ENCODE measurements at places on chromosomes 5 and 9. TPM values are rescaled to one million over a fixed set of nuclear protein-coding genes. Genes with fewer than 3 reads are reported as not detected.

Gene LEAP2
- under 0.01 TPM for total RNA-seq

Gene CTNNA1
- 448 TPM for total RNA-seq

Gene DOCK2
- 6.2 TPM for total RNA-seq

DNA sequence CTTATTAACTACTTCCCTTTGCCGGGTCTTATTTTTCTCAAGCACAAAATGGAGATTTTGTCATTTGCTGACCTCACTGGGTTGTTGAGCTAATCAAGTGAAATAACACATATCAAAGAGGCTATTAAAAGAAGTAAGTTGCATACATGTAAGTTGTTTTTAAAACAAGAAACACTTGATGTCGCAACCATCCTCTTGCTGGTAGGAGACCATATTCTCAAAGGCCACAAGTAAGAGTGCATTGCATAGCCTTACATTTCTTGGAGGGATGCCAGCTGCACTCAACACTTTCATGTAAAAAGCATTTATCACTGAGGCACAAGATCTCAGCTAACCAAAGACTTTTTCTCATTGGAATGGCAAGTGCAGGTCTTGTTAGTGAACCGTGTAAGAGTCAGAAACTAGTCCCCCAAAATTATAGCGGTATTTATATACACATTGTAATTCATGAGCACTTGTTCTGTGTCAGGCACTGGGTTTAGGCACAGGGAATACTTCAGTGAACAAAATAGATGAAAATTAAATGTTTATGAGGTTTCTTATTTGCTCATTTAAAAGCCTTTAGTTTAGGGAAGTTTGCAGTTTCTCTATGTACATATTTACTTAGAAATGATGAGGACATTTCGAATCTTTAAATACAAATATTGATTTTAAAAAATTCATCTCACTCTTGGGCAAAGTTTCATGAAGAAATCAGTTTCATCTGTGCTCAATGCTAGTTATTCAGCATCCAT is 72.0 kb downstream of the ZFAND5 start:
- DNase-seq: peak; percentile 22

GRCh38 chr5:41722359-41722950 is 147.8 kb downstream of the OXCT1 start:
- peak; percentile 30 for DNase-seq

GRCh38 chr5:51227963-51228470 is 155.2 kb upstream of the ISL1 start:
- DNase-seq: no peak

- no peak for DNase-seq
Observed at GRCh38 chr9:123058834-123059233, 25.4 kb downstream of the GPR21 start.

- no peak for DNase-seq
Observed at GRCh38 chr9:97562542-97562941, 61.1 kb downstream of the TMOD1 start.

DNA sequence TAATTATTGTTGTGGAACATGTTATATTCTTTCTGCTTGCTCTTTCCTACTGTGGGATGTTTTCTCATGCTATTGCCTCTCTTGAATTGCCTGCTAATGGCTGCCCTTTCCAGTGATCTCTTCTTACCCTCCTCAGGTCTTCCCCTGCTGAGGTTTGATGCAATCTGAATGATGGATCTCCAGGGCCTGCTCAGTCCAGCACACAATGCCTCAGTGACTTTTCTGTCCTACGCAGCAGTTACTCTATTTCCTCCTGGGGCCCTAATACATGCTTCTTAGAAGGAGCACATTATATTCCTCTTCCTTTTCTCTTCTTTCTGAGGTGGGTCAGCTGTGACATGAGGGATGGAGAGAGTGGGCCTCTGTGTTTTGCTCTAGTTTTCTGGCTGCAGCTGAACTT is at the start of gene SPINK14:
Gene SPINK14, plus strand, starts transcription at position 301 of the 400 bp plus-strand sequence. CDS start 1,187 bp downstream, outside the sequence.
- no peak for DNase-seq

GRCh38 chr9:136544964-136545691 is 720 bp downstream of the NOTCH1 start:
- DNase-seq: no peak

GRCh38 chr5:78295035-78295961 is 800 bp upstream of the AP3B1 start:
- DNase-seq: peak; percentile 55

- DNase-seq: peak; percentile 32
Observed at GRCh38 chr9:16434526-16434925, 435.9 kb downstream of the BNC2 start.

DNA sequence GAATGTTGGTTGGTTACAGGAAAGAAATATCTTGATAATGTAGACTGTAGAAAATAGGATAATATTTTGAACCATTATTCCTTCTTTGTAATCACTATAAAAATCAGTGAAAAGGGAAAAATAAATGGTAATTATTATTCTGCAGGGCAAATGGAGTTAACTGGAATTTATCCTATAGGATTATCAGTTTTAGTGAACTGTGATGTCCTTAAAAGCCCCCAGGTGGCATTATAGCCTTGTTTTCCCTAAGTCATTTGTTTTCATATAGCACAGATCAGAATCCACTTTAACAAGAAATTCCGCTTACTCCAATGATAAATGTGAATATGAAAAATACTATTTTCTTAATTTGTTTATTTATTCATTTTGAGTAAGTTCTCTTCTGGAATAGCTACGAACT is 26.2 kb upstream of the WDR41 start:
- DNase-seq: no peak

- DNase-seq: no peak
Observed at GRCh38 chr5:69530561-69531405, 29.2 kb upstream of the GTF2H2C start.

DNA sequence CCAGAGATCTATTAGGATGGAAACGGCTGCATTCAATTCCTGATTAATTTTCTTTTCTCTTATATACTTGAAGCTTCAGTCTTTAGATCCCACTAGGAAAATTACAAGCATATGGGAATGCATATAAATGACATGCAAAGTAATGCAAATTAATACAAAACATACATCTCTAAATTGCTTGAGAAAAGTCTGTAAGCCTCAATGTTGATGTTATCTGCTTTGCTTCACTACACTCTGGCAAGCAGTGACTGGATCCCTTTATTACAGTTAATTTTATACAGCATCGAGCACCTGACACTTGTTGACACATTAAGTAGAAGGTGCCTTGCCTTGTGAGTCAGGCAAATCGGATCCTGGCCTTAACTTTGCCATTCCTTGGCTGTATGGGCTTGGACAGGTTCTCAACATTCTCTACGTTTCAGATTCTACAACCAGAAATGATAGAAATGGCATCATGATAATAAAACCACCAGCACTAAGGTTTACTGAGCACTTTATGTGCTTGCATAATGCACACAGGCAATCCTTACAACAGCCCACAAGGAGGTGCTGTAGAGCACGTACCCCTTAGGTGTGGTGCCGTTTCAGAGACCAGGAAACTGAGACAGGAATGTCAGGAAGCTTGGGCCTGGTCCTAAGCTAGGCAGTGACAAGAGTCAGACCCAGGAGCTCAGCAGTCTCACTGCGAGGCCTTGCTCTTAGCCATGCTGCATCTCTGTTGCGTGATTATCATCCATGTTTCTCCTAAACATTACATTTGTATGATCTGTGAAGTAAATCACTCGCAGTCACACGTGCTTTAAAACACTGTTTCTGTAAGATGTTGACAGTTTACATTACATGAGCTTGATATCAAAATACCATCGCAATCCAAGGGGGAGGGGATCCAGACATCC is 2.7 kb downstream of the GCNT4 start:
- DNase-seq: peak; percentile 88

- no peak for DNase-seq
Observed at GRCh38 chr5:94402096-94402495, 216.3 kb downstream of the KIAA0825 start.

GRCh38 chr5:74693191-74693590 is 8.2 kb downstream of the HEXB start:
- DNase-seq: no peak

- DNase-seq: no peak
Observed at GRCh38 chr5:154236011-154236410, 45.5 kb downstream of the GALNT10 start.

DNA sequence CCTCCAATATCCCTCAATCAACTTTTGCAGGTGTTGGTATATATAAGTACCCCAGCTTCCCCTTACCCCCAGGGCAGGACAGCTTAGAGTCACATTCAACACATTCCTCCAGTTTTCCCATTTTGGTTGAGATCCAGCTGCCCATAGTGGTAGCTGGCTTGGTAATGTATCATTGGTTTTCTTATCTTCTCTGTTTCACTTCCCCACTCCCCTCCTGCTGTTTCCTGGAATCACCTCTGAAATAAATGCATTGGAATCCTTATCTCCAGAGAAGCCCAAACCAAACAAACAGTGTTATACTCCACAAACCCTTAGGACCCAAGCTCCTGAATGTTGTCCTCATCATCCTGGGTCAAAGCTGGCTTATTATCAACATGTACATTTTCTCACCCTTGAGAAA is 184.8 kb downstream of the TMEM38B start:
- no peak for DNase-seq

DNA sequence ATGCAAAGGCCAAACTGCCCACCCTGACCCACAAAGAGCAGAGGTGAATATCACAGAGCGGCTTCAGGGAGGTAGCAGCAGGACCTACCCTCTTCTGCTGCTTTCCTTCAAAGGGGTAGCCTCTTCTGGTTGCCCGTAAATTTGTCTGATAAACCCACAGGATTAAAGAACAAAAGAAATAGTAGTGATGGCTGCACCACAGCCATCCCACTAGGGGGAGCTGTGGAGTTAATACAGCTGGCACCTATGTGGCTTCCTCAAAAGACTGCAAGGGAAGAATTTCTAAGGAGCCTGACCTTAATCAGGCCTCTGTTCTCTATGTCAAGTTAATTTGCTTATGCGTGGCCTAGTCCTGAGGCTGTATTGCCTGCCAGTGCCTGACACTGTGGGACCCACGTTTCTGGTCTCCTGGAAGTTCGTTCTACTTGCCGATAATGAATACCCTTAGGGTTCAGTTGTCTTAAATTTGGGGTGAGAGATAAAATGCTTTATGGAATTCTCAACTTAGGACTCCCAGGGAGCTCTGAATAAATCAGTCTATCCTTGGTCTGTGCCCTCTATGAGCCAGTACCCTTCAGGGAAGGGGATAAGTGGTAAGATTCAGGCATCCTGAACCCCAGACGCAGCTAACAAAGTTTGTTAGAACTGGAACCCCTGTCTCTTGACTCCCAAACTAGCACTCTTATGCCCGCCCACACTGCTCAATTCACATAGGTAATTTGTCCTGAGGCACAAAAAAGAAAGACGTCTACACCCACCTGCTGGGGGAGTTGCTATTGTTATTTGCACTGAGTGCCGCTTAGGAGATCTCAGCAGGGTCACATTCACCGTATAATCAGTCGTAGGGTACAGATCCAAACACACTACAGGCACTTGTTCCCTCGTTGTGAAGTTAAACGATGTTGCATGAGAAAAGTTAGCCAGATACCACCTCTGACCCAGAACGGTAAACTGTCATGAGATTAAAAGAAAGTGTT is 77.1 kb downstream of the SUSD1 start:
- DNase-seq: peak; percentile 76

DNA sequence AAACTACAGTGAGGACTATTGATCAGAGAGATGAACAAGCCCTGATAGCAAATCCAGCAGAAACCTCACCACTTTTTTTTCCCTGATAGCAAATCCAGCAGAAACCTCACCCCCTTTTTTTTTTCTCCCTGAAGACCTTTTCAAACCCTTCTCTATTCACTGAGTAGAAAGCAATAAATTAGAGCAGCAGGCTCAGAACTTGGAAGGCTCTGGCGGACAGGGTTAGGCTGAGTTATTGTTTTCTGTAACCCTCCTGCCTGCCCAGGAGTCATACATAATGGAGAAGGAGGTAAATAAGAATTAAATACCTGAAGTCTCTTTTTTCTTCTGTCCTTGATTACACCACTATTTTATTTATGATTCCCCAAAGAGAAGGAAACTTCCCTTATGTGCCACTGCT is 136.3 kb upstream of the SNX2 start:
- no peak for DNase-seq

DNA sequence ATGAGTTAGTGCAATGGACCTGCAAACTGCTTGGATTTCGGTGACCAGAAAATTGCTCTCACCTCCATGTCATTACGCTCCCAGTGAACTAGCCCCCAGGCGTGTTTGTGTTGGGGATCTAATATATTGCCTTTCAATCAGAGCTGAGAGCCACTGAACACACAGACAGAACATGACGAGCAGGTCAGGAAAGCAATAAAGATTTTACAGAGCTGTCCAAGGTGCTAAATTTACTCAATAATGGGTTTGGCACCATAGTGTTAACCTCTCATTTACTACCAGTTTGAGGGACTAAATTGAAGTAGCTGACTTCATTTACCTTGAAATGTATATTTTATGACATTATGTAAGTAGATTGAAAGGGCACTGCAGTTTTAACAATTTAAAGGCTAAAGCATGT is 383.0 kb downstream of the EBF1 start:
- no peak for DNase-seq

- no peak for DNase-seq
Observed at GRCh38 chr9:19138084-19138483, 10.8 kb upstream of the PLIN2 start.

All from osteoblast (primary cell).